ENCODE measurements at places on chromosomes 12 and 14. TPM values are rescaled to one million over a fixed set of nuclear protein-coding genes. Genes with fewer than 3 reads are reported as not detected.

JPH4 gene
- 0.11 TPM for total RNA-seq

PRKCH gene
- 53.5 TPM for total RNA-seq

ATG2B gene
- 55.1 TPM for total RNA-seq

CD69 gene
- total RNA-seq, result 5.0 TPM

FAIM2 gene
- 0.13 TPM for total RNA-seq

FLRT2 gene
- 9.3 TPM for total RNA-seq

Measured in thyroid gland (tissue), 4 donors.